ENCODE measurements at places on chromosomes 7 and 10.
A peak's percentile ranks its signal among the peaks of the same experiment; 100 is the strongest.

- no peak for DNase-seq
These were observed 1.1 kb downstream of the DENND2A start for GRCh38 chr7:140639366-140640053.

DNA sequence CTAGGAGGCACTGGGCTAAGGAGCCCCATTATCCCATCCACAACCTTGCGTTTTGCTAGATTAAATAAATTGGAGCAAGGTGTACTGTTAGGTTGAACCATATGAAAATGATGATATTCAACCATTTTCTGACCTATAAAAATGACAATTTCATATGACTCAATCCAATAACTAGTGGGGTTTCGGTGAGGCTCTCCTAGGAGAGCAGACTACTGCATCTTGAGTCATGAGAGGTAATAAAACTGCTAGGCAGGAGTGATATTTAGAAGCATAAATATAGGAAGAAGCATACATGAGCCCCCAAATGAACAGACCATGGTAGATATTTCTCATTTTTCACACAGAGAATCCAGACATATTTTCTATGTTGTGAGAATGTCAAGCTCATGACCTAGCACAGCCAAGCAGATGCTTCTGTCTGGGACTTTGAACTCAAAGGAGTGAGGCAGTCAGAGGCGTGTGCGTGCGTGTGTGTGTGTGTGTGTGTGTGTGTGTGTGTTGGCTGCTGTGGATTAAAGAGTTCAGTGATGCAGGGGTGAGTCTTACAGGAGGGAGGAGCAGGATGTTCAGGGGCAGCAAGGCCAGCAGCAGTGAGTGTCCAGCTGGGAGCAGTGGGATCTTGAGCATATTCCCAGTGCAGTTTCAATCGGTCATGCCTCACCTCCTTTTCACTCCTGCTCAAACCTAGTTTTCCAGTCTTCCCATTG lies 17.8 kb upstream of the WDR11 start:
- DNase-seq, result no peak

- no peak for DNase-seq
These were observed 986.9 kb downstream of the REEP3 start for GRCh38 chr10:64508029-64508661.

GRCh38 chr10:35916791-35917190 lies 274.7 kb upstream of the FZD8 start:
- DNase-seq, result no peak

DNA sequence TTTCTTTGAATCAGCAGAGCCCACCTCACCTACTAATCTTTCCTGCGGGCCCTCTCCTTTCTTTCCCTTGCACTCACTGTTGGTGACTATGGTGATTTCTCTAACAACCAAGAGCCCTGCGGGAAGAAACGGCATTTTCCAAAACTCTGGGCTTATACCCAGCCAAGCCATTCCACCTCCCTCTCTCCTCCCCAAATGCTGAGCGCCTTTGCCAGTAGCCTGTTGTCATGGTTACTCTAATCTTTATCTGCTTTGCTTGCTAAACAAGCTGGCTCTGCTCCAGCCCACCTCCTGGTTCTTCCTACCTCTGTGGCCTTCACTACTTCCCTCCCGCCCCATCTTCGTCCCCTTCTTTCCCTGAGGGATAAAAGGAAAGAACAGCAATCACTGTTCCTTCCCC lies 86.7 kb downstream of the DGKI start:
- no peak for DNase-seq

DNA sequence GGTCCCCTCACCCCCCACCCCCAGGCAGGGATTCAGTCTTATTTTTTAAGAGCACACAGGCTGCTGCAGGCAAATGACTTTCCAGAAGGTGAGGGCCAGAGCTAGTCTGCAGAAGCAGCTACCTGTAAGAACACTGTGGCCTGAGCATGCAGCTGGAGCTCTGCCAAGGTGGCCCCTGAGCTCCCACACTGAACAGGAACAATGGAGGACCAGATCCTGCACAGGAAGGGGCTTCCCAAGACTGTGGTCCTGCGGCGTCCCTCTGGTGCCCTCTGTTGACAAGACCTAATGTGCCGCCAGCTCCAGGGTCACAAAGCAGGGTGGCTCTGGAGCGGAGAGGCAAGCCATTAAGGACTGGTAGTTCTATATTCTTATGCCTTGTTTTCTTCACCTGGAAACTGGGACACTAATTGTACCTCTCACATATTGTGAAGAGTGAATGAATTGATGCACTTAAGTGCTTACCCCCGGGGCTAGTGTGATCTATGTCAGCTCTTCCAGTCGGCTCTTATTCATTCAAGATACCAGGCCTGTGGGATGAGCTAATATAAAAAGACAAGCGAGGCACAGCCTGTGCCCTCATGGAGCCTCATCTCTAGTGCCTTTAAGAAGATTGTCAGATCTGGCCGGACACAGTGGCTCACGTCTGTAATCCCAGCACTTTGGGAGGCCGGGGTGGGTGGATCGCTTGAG lies 8.0 kb upstream of the BEND7 start:
- DNase-seq, result no peak

DNA sequence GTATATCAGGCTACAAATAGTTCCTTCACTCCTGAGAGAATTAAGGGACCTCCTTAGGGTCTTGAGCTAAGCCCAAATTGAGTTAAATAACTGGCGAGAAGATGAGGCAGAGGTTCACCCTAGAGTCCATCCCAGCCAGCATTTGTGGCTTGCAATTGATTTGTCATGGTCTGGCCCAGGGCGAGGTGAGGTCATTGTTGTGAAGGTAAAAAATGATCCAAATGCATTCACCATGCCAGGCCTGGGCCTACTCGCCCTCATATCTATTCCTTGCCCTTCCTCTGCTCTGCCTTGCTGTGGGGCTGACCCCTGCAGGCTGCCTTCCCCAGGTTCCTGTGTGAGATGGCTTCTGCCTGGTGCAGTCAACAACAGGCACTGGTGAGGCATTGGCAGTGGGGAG lies 207.2 kb downstream of the ZNF365 start:
- no peak for DNase-seq

GRCh38 chr7:27247000-27247399 lies 4.4 kb downstream of the EVX1 start:
- DNase-seq, result no peak

DNA sequence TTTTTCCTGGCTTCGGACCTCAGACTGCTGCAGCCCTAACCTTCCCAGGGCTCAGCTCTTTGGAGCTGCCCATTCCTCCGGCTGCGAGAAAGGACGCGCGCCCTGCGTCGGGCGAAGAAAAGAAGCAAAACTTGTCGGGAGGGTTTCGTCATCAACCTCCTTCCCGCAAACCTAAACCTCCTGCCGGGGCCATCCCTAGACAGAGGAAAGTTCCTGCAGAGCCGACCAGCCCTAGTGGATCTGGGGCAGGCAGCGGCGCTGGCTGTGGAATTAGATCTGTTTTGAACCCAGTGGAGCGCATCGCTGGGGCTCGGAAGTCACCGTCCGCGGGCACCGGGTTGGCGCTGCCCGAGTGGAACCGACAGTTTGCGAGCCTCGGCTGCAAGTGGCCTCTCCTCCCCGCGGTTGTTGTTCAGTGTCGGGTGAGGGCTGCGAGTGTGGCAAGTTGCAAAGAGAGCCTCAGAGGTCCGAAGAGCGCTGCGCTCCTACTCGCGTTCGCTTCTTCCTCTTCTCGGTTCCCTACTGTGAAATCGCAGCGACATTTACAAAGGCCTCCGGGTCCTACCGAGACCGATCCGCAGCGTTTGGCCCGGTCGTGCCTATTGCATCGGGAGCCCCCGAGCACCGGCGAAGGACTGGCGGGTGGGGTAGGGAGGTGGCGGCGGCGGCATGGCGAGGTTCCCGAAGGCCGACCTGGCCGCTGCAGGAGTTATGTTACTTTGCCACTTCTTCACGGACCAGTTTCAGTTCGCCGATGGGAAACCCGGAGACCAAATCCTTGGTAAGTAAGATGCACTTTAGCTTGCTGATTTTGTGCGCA lies at the start of gene PLXDC2:
TSS of gene PLXDC2 (plus strand) at position 22 of the 820 bp plus-strand sequence.
- no peak for DNase-seq

DNA sequence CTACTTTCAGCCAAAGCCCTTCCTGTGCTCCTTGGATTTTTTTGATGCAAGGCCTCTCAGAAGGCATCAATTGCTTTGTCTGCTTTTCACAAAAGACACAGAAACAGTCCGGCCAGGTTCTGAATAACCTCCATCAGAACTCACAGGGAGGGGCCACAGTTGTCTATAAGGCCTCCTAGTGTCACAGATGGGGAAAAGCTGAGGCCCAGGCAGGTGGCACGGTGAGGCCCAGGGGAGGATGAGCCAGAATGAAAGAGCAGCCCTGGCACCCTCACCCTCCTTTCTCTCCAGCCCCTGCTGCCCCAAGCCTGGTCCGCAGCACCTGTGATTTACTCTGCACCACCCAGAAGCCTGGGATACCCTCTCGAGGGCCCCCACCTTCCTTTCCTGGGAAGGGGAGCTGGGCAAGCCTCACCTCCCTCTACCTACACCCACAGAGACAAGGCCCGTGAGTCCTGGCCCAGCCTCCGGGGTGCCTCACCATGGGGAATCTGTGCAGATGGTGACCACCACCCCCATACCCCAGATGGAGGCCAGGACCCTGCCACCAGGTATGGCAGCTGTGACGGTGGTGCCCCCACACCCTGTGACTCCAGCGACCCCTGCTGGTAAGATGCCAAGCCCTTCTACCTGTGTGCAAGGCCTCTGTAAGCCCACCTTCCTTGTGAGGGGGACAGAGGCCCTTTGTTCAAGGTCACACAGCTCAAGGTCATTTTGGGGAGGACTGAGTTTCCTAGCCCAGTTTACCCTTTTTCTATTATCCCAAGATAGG lies 26.2 kb upstream of the ZNF467 start:
- DNase-seq, result peak; percentile 27

GRCh38 chr7:422191-422885 lies 97.3 kb downstream of the PDGFA start:
- no peak for DNase-seq

GRCh38 chr7:20140291-20141001 lies 76.7 kb downstream of the MACC1 start:
- DNase-seq, result no peak

DNA sequence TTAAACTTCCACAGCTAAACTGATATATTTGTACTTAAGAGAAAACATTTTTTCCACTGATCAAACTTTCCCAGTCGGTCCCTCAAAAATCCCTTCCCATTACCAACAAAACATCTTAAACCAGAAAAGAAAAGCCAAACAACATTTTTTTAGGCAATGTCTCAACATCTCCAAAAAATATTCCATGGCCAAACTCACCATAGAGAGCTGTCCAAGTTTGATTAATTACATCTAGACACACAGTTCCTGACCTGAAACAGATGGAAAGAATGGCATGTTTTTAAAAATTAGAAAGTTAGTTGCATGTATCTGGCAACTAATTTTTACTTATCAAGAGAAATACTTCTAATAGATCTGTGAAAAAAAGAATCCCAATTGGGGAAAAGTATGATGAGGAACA lies 95.4 kb downstream of the UBE2H start:
- no peak for DNase-seq

- DNase-seq, result no peak
These were observed 154.0 kb downstream of the TCF7L2 start for GRCh38 chr10:113104047-113104446.

- DNase-seq, result no peak
These were observed 1.6 kb upstream of the COL13A1 start for GRCh38 chr10:69800109-69800508.

DNA sequence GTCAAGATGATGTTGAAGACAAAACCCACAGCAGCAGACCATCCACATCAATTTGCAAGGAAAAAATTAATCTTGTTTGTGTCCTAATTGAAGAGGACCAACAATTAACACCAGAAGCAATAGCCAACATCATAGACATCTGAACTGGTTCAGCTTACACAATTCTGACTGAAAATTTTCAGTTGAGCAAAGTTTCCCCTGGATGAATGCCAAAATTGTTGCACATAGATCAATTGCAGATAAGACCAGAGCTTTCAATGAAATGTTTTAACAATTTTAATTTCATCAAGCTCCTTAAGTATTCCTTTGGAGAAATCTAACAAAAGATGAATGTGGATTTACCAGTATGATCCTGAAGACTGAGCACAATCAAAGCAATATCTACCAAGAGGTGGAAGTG lies 168.6 kb downstream of the CTNNA3 start:
- DNase-seq, result no peak

- DNase-seq, result no peak
These were observed 212.7 kb upstream of the ZNF804B start for GRCh38 chr7:88546808-88547207.

GRCh38 chr10:48215486-48216203 lies 58.9 kb downstream of the FRMPD2 start:
- no peak for DNase-seq

GRCh38 chr7:48703466-48703865 lies 220.9 kb upstream of the CDC14C start:
- DNase-seq, result no peak

DNA sequence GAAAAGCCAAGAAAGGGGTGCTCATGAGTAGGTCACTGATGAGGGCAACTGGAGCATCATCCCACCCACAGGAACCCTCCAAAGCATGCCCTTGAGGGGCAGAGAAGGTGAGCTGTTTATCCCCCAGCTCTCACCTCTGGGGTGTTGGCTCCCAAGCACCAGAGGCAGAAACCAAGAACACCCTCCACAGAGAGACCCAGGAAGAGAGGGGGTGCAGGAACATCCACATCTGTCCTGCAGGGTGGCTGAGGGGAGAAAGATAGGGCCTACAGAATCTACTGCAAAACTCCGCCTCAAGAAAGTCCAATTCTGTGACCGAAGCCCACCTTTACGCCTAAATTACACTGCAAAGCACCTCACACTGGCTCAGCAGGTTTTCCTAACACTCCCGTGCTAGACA lies 40.1 kb downstream of the GPAM start:
- DNase-seq, result no peak

- DNase-seq, result no peak
These were observed 15.3 kb downstream of the ZFAND4 start for GRCh38 chr10:45657033-45657926.

GRCh38 chr10:19316204-19316870 lies 267.7 kb downstream of the MALRD1 start:
- DNase-seq, result no peak

DNA sequence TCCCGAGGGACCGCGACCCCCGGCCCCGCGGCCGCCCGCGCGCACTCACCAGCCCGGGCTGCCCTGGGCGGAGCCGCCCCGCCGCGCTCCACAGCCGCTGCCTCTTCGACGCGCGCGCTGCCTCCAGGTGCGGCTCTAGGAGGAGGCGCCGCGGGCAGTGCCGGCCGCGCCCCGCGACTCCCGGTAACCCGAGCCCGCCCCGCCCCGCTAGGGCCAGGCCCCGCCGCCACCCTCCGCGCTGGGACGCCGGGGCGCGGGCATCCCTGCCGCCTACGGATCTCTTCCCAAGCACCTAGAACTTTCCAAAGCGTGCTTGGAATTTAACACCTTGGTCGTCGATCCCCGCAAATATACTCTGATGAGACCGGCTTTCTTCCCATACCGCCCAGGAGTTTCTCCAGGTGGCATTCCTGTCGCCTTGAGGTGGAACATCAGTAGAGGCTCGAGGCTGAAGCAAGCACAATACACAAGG lies at the start of gene SLC26A5:
TSS of gene SLC26A5 (minus strand) at position 159 of the 472 bp plus-strand sequence. CDS start 24,693 bp downstream, outside the sequence.
- no peak for DNase-seq
